Karpas-422 (cell line): ENCODE measurements at places on chromosomes 3 and 15. TPM values are rescaled to one million over a fixed set of nuclear protein-coding genes. Genes with fewer than 3 reads are reported as not detected.

DNA sequence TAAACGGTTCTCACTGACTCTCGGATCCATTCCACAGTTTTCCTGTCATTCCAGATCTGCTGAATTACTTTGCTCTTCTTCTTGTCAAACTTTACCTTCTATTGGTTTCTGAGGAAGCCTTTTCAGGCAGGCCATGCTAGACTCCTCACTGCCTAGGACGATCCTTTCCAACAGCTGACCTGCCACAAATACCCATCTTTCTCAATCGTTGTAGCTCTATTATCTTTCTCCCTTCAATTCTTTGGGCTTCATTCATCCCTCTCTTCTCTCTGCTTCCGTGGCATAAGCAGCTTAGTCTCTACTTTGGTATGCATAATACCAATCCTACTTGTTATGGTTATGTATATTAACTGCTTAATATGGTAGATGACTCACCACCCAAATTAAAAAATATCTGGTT lies 421.8 kb downstream of the NLGN1 start:
- H3K36me3 ChIP-seq, result no peaks in the 10 kb centered on the region
- H3K4me3 ChIP-seq, result no peak overlapping the region
- no peak overlapping the region for H3K27ac ChIP-seq
- H3K4me1 ChIP-seq, result no peaks in the 10 kb centered on the region
- H3K27me3 ChIP-seq, result no peaks in the 10 kb centered on the region

- no peaks in the 10 kb centered on the region for H3K27me3 ChIP-seq
- no peak overlapping the region for H3K27ac ChIP-seq
Observed at GRCh38 chr15:86060674-86061073, 19.0 kb upstream of the AGBL1 start.

GRCh38 chr3:23594894-23595670 lies 210.7 kb upstream of the UBE2E1 start:
- H3K27me3 ChIP-seq, result no peaks in the 10 kb centered on the region
- H3K4me1 ChIP-seq, result no peaks in the 10 kb centered on the region
- H3K4me3 ChIP-seq, result no peak overlapping the region
- no peak overlapping the region for H3K27ac ChIP-seq
- no peaks in the 10 kb centered on the region for H3K36me3 ChIP-seq
- no peak for DNase-seq

GRCh38 chr3:142794508-142794907 lies 70.7 kb downstream of the TRPC1 start:
- no peaks in the 10 kb centered on the region for H3K27me3 ChIP-seq
- H3K27ac ChIP-seq, result no peak overlapping the region
- H3K4me3 ChIP-seq, result no peak overlapping the region
- no peak for DNase-seq
- H3K4me1 ChIP-seq, result no peaks in the 10 kb centered on the region

- H3K27ac ChIP-seq, result peak overlapping the region; percentile 27
- no peak for DNase-seq
- no peaks in the 10 kb centered on the region for H3K27me3 ChIP-seq
- no peak overlapping the region for H3K4me3 ChIP-seq
Observed at GRCh38 chr15:85407421-85408269, 27.2 kb downstream of the AKAP13 start.

DNA sequence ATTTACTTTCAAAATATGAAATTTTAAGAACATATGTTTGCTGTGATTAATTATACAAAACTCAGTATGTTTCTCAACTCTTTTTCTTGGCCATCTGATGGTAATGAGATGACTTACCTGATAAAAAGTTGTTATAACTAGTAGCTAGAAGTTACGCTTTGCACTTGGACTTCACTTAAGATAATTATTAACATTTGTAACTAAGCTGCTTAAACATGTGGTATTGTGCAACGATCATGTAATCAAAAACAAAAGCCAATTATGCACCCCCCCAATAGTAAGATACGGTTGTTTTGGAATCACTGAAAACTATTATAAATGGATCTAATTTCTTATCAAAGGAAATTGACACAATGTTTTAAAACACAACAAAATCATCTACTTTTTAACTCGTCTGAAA lies 342.9 kb downstream of the CNTN3 start:
- H3K4me1 ChIP-seq, result no peaks in the 10 kb centered on the region
- no peak for DNase-seq
- H3K27me3 ChIP-seq, result no peaks in the 10 kb centered on the region
- no peak overlapping the region for H3K27ac ChIP-seq
- H3K36me3 ChIP-seq, result no peaks in the 10 kb centered on the region

- H3K4me1 ChIP-seq, result no peaks in the 10 kb centered on the region
- no peak overlapping the region for H3K27ac ChIP-seq
- no peak for DNase-seq
- no peak overlapping the region for H3K4me3 ChIP-seq
Observed at GRCh38 chr3:131561511-131561910, 58.7 kb upstream of the MRPL3 start.

DNA sequence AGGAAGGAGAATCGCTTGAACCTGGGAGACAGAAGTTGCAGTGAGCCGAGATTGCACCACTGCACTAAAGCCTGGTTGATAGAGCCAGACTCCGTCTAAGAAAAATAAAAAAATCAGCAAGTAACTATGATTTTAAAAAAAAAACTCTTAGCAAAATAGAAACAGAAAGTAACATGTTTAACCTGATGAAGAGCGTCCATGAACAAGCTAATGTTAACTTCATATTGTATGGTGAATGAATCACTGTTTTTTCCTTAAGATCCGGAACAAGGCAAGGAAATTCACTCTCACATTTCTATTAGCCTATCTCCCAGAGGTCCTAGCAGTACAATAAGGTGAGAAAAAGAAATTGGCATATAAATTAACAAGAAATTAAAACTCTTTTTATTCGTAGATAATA lies 69.0 kb downstream of the RFX7 start:
- no peaks in the 10 kb centered on the region for H3K4me1 ChIP-seq
- no peak overlapping the region for H3K4me3 ChIP-seq
- H3K27ac ChIP-seq, result no peak overlapping the region
- peaks cover 66% of the 10 kb centered on the region for H3K36me3 ChIP-seq
- no peaks in the 10 kb centered on the region for H3K27me3 ChIP-seq

GRCh38 chr15:77392762-77393470 lies 27.0 kb downstream of the PEAK1 start:
- DNase-seq, result no peak
- H3K27me3 ChIP-seq, result no peaks in the 10 kb centered on the region; the same call in 1 of the 2 replicates
- H3K36me3 ChIP-seq, result no peaks in the 10 kb centered on the region

- no peaks in the 10 kb centered on the region for H3K27me3 ChIP-seq
- no peak for DNase-seq
- H3K4me3 ChIP-seq, result no peak overlapping the region
- no peaks in the 10 kb centered on the region for H3K36me3 ChIP-seq
- H3K27ac ChIP-seq, result no peak overlapping the region
Observed at GRCh38 chr3:186719945-186720739, 3.0 kb downstream of the KNG1 start.

GRCh38 chr15:51403072-51403878 lies 61.8 kb downstream of the GLDN start:
- H3K4me3 ChIP-seq, result no peak overlapping the region
- peak; percentile 73 for DNase-seq
- no peaks in the 10 kb centered on the region for H3K36me3 ChIP-seq
- no peaks in the 10 kb centered on the region for H3K4me1 ChIP-seq
- no peaks in the 10 kb centered on the region for H3K27me3 ChIP-seq

- no peaks in the 10 kb centered on the region for H3K36me3 ChIP-seq
- no peak for DNase-seq
- H3K4me1 ChIP-seq, result no peaks in the 10 kb centered on the region
- no peaks in the 10 kb centered on the region for H3K27me3 ChIP-seq
Observed at GRCh38 chr3:89300526-89300925, 193.1 kb downstream of the EPHA3 start.

- peaks cover 35% of the 10 kb centered on the region for H3K4me1 ChIP-seq
- DNase-seq, result peak; percentile 73
- peak overlapping the region; percentile 69 for H3K27ac ChIP-seq
- no peaks in the 10 kb centered on the region for H3K27me3 ChIP-seq
- H3K4me3 ChIP-seq, result peak overlapping the region; percentile 96
Observed at GRCh38 chr15:52527911-52528563, 643 bp downstream of the MYO5A start.

DNA sequence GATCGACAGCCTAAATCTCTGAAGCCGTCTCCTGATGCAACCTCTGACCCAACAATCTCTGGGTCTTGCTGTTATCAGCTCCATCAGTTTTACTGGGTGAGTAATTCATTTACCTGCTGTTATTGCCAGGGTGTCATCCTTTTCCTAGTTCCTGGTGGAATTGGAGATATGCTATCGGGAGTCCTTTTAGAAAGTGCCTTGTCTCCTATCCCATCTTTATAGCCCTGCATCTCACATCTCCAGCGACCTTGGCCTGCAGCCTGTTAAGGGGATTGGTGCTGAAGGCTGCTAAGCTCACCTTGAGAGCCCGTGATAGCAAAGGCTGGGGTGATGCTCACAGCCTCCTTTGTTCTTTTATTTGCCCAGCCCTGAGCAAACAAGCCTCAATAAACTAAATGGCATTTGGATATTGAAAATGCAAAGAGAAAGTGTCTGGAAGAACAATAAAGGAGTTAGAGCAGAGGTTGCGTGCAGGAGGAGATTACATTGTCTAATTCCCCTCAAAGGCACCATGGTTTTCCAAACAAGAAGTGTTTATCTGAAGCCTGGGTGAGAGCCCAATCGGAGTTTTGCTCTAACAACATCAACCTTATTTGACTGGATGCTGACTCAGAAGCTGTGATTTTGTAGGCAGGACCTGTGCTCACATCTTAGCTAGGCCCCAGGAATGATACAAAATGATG lies 101.8 kb downstream of the RPLP1 start:
- H3K4me3 ChIP-seq, result no peak overlapping the region
- H3K36me3 ChIP-seq, result no peaks in the 10 kb centered on the region
- no peak overlapping the region for H3K27ac ChIP-seq
- 0 out of 2 replicates have a peak, but pooled peaks cover 5% of the 10 kb centered on the region for H3K27me3 ChIP-seq

- H3K36me3 ChIP-seq, result no peaks in the 10 kb centered on the region
- no peak for DNase-seq
- H3K4me1 ChIP-seq, result no peaks in the 10 kb centered on the region
- H3K27me3 ChIP-seq, result no peaks in the 10 kb centered on the region
- H3K27ac ChIP-seq, result no peak overlapping the region
Observed at GRCh38 chr3:156291272-156292123, 171.1 kb downstream of the KCNAB1 start.

DNA sequence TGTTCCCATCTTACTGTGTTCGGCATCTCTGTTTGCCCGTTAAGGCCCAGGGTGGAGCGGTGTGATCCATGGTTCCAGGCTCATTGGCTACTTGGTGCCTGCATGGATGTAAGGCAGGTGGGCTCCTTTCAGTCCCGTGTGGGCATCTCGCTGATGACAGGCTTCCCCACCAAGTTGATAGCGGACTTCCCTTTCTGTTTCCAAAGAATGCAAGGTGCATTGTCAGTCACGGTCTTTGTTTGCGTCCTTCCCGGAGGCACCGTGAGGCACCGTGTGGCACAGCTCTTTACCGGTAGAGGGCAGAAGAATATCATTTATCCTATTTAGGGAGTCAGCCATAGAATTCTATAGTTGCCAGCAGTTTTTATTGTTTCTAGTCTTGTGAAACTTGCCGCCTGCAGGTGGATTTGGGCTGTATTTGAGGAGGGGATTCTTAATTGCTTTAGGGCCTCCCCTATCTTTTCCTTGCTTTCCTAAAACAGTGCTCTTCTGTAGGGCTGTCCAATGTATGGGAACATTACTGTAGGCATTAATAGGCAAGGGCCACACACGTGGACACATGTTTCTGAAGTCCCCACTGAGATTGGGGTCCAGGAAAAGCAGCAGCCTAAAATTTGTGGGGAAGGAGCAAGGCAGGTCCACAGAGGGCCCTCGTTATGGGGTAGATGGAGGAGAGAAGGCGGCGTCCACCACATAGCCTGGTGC lies 244.1 kb downstream of the SLCO3A1 start:
- no peak overlapping the region for H3K27ac ChIP-seq
- H3K36me3 ChIP-seq, result 0 out of 2 replicates have a peak, but pooled peaks cover 3% of the 10 kb centered on the region
- peaks cover 37% of the 10 kb centered on the region for H3K4me1 ChIP-seq
- DNase-seq, result peak; percentile 85
- no peak overlapping the region for H3K4me3 ChIP-seq

GRCh38 chr15:36004891-36005490 lies 459.0 kb upstream of the DPH6 start:
- no peaks in the 10 kb centered on the region for H3K36me3 ChIP-seq
- H3K4me1 ChIP-seq, result no peaks in the 10 kb centered on the region
- no peak for DNase-seq
- H3K4me3 ChIP-seq, result no peak overlapping the region

DNA sequence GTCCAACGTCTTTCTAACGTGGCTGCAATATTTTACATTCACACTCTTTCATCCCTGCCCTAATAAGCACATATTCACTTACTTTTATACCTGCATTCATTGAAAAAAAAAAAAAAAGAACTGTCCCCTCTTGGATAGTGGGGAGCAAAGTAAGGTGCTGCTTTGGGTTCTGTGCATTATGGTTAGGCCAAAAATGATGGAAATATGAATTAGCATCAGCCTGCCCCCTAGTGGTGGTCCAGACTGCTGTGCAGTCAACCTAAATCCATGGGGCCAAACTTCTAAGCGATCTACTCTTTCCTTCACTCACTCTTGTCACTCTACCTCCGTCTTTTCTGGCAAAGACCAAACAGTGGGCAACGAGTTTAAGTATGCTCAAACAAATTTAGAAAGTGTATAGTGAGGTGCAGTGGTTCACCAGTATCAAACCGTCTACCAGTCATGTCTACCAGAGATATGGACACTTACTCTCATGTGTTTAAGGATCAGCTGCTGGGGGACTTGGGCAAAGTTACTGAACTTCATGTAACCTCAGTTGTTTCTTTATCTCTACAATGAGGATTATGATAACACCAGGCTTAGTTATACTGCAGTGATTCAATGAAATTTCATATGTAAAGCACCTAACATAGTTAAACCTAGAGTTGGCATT lies 61.5 kb upstream of the GRM7 start:
- H3K4me3 ChIP-seq, result no peak overlapping the region
- peak; percentile 78 for DNase-seq
- no peaks in the 10 kb centered on the region for H3K36me3 ChIP-seq
- no peaks in the 10 kb centered on the region for H3K27me3 ChIP-seq
- no peak overlapping the region for H3K27ac ChIP-seq

DNA sequence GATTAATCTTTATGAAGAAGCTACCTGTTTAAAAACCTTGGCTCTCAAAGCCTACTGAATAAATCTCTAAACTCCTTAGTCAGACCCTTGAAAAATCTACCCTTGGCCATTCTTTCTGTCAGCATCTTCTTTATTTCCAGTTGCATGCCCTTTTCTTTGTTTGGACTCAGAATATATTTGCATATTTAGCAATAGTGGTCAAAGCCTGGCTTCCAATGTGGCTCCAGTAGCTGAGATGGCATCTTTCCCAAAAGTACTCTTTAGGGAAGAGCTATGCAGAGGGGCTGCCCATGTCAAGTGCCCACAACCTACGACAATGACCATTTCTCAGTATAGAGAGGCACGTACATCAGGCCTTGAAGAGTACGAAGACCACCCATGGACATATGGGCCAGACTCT lies 47.2 kb downstream of the TLNRD1 start:
- no peaks in the 10 kb centered on the region for H3K4me1 ChIP-seq
- no peak for DNase-seq
- H3K27ac ChIP-seq, result no peak overlapping the region
- H3K27me3 ChIP-seq, result no peaks in the 10 kb centered on the region
- H3K4me3 ChIP-seq, result no peak overlapping the region

IMPG2 gene
- 0.32 and 0.45 TPM in 2 replicates for total RNA-seq

ZNF619 gene
- 13.1 and 13.3 TPM in 2 replicates for total RNA-seq

ASB14 gene
- total RNA-seq, result 0.04 TPM in 1 of 2 replicates, not detected in the other

FAM162A gene
- total RNA-seq, result 138 and 197 TPM in 2 replicates

IQCH gene
- 2.4 and 4.0 TPM in 2 replicates for total RNA-seq

SYNPR gene
- not detected in 2 replicates for total RNA-seq

P2RY13 gene
- 0.40 and 0.97 TPM in 2 replicates for total RNA-seq

FILIP1L gene
- total RNA-seq, result 0.37 and 0.43 TPM in 2 replicates

CNTN4 gene
- 0.18 and 0.19 TPM in 2 replicates for total RNA-seq

AGTR1 gene
- total RNA-seq, result not detected in 2 replicates

TRIM42 gene
- total RNA-seq, result not detected in 2 replicates

NCBP2 gene
- total RNA-seq, result 73.0 and 81.8 TPM in 2 replicates

IL17RB gene
- total RNA-seq, result not detected in 2 replicates

ACP3 gene
- total RNA-seq, result 0.36 and 0.71 TPM in 2 replicates
